ENCODE measurements at places on chromosomes 3 and 15.

DNA sequence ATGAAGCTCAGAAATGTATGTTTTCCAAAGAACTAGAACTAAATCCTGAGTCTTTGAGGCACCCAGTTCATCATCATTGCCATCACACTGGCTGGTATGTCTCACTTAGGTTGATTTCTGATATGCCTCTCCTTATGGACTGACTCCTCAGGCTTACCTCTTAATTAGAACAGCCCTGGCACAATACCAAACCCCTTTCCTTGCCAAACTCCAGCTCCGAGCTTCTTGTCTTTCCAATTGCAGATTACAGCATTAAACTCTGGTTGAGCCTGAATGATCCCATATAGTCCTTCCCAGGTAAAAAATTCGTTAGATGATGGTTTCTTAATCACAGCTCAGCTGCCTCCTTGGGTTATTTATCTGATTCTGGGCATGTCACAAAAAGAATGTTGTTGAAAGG lies 66.3 kb downstream of the RTP4 start:
- no peak for DNase-seq

GRCh38 chr3:14455571-14456317 lies 53.3 kb downstream of the SLC6A6 start:
- DNase-seq, result no peak

DNA sequence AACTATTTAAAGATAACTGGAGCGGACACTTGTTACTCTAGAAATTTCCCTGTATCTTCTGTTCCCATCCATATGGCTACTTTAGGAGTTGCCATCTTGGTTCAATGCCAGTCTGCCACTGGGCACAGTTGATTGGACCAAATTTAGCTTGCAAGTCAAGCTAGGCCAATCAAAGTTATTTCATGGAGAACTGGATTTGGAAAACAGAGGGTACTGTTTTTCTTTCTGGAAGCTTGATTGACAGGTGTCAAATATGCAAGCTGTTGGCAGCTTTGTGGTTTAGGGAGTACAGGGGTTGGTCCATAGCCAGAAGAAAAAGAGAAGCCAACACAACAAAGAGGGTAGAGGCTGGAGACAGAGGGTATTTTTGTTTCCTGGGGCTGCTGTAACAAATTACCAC lies 33.4 kb upstream of the KLHL25 start:
- no peak for DNase-seq

- no peak for DNase-seq
Observed at GRCh38 chr3:186082150-186082549, 26.7 kb downstream of the ETV5 start.

DNA sequence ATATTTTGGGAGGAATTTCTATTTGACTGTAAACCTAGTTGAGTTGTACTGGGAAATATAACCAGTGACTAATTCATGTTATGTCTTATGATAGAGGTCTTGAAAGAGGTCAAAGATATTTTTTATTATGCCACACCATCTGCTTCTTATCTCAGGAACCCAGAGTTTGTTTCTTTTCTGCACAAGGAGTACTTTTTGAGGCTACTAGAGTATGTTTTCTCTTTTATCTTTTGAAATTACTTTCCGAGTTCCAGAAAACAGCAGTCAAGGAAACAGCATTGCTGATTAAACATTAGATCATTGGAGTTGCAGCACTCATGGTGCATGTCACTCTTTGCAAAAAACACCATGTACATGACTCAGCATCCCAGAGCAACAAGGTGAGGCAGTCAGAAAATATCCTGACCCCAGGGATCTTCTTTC lies 645.8 kb upstream of the NR2F2 start:
- DNase-seq, result no peak

GRCh38 chr15:34064438-34064837 lies 25.4 kb upstream of the AVEN start:
- DNase-seq, result no peak

- DNase-seq, result no peak
Observed at GRCh38 chr3:196617256-196617655, 22.2 kb upstream of the NRROS start.

DNA sequence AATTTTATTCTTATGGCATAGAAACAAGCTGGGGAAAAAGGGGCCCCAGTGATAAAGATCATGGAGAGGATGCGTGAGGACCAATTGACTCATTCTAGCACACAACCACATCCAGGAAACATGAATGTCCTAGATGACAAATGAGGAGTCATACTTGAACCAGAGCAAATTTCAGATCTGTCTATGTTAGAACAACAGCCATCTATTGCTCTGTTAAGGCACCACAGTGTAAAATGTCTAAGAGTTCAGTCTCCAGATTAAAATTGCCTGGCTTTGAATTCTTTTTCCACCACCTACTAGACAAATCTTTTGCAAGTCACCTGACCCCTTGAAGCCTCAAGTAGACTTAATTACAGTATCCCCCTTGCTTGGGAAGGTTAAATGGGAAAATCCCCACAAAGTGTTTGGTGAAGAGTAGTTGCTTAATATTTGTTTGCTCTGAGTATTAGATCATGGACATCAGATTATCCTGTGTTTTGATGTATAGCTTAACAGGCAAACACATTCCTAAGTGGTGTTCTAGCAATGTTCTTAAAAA lies 258.7 kb upstream of the TGFBR2 start:
- DNase-seq, result no peak

GRCh38 chr3:129777806-129778205 lies 115.7 kb downstream of the TMCC1 start:
- DNase-seq, result no peak

DNA sequence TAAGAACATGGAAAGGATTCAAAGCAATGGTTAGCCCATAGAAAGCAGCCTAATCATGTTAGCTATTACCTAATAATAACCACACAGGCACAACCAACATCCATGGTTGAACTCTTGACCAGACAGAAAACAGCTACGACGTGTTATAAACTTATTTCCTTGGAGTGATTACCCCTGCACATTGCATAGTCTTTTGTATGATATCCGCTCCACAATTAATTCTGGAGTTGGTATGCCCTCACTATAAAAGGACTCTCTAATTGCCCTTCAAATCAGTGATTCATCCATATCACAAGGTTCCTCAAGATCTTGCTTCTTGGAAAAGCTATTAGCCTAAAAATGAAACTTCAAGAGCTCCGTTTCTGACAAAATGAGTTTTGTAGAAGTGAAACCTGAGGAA lies 117.9 kb downstream of the SYNPR start:
- DNase-seq, result no peak

GRCh38 chr3:117660941-117661817 lies 951.6 kb downstream of the TUSC7 start:
- no peak for DNase-seq

DNA sequence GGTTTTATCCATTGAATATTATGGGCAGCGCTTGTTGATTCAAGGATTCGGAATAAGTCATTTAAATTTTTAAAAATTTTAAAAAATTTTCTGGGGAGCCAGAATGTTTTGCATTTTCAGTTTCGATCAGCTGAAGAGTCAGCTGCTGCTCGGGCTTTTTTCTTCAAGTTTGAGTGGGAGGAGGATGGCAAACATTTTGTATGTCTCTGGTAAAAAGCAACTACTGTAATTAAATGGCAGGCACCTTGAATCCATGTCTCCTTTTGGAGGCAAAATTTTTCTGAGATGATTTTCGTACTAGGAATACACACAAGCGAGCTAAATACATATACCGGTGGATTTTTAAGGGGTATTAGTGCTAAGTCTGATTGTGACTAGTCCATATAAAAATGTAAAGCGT lies 612 bp downstream of the C3orf38 start:
- DNase-seq, result no peak

DNA sequence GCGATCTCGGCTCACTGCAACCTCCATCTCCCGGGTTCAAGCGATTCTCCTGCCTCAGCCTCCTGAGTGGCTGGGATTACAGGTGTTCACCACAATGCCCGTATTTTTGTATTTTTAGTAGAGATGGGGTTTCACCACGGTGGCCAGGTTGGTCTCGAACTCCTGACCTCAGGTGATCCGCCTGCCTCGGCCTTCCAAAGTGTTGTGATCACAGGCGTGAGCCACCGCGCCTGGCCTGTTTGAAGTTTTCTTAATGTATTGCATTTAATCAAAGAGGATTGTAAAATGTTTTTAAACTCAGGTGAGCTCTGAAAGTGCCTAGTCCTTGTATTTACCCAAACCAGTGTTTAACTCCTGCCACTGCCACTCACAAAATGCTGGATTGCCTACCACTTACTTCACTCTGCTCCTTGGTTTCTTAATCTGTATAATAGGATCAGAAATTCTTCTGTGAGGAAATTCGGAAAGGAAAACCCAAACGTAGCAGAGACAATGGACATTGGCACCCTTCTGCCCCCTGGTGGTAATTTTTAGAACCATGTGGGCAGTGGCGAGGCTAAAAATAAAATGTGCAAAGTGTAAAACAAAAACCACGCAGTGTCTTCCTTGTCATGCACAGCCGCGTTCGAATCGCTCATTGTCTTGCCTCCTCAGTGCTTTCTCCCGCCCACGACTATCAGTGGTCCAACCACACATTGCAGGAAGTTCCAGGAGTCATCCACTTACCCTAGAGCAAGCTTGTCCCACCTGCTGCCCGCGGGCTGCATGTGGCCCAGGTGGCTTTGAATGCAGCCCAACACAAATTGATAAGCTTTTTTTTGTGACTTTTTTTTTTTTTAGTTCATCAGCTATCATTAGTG lies 27.3 kb downstream of the CEP19 start:
- no peak for DNase-seq

DNA sequence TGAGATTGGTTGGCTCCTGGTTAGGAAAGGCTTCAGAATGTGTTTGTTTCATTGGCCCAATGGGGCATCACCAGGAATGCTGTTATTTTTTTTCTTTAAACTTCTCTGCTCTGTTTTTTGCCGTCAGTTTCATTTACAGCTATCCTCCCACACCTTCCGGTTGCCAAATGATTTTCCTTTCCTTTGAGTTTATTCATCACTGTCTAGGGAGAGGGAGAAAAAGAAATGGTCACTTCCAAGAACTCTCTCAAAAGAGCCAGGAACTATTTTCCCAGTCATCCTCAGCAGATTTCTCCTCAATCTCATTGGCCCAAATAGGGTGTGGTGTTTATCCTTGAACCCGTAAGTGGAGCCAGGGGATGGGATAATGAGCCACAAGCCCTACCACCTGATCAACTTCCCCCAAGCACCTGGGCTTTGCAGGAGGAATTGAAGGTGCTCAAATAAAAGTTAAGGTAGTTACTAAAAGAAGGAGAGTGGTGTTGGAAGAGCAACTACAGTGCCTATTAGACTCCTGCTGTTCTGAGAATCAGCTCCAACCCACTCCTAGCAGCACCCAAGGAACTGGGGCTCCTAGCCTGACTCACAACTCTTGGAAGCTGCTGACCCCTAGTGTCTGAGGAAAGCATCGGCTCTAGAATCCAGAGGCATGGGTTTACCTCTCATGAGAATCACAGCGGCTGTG lies 183.8 kb upstream of the IL12A start:
- no peak for DNase-seq

DNA sequence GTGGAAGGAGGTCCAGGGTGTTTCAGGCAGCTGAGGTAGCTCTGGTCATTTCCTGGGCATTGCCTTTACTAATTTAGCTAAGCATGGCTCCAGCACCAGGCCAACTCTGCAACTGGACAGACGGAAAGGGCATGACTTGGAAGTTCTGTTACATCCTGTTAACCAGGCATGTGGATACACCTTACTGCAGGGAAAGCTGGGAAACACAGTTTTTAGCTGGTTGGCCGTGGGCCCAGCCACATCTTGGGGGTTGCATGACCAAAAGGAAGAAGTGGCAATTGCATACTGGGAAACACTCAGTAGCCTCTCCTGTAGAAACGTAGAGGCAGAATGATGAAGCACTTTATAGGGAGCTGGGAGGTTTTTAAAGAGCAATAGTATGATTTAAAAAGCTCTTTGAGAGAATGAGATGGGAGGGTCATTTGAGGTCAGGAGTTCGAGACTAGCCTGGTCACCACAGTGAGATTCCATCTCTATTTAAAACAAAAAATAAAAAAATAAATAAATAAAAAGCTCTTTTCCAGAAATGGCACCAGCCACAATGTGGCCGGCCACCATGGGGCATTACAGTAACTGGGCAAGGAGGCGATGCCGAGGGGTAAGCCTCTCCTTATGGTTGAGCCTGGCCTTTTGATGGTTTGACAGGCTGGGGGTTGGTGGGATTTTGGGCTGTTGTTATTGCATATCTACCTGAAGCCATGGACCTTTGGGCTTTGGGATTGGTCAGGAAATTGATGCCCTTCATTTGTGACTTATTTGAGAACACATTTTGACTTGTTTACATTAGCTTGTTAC lies 28.6 kb downstream of the TRAK1 start:
- DNase-seq, result no peak

GRCh38 chr3:57963811-57964346 lies 44.3 kb upstream of the FLNB start:
- no peak for DNase-seq

- DNase-seq, result no peak
Observed at GRCh38 chr15:27237319-27237939, 266.4 kb downstream of the GABRG3 start.

GRCh38 chr3:11538581-11538980 lies 105.1 kb downstream of the VGLL4 start:
- DNase-seq, result no peak

DNA sequence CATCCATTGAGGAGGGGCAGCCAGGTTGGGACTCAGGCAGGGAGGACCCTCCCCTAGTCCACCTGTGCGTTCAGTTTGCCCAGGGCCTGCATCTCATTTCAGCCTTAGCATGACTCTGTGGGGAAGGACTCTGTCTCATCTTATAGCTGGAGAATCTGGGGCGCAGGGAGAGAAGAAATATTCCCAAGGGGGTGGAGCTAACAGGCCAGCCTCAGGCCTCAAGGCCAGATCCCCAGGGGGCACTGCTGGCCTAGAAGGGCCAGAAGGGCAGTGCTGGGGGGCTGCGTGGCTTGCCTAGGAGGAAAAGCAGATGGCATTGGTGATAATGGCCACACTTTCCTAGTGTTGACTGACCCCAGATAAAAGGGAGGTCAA lies 10.9 kb downstream of the AMOTL2 start:
- DNase-seq, result no peak

- no peak for DNase-seq
Observed at GRCh38 chr3:105518806-105519418, 152.2 kb downstream of the ALCAM start.

DNA sequence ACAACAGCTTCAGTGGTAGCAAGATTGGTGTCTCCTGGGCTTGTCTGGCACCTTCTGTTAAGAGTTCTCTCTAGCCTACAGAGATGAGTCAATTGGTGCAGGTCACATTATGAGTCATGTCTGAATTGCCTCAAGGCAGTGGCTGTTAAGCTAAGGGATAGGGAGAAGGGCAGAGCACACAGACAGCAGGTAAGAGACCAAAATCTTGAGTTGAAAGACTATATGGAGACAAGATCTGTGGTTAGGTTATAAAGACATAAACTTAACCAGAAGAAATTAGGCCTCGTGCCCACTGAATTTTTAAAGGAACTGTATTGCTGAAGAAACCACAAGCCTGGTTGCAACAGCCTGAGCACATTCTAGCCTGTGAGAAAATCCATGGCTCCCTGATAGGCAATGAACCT lies 19.2 kb upstream of the KPNA1 start:
- no peak for DNase-seq

DNA sequence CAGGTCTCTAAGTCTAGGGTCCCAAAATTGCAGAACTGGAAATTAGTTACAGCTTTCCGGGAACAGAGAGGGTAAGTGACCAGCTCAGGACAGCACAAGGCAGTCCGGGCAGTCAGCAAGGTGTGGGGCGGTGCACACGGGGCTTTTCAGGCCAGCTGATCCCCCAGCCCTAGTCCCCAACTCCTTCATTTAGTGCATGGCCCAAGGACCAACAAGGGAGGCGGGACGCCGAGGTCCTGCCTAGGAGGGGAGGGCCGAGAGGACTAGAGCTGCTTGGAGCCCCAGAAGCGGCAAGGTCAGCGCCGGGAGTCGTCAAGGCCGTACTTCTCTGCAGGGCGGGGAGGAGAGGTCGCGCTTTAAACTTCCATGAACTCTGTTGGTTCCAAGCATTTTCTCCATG lies 2.0 kb upstream of the PDE8A start:
- no peak for DNase-seq
